ENCODE measurements at places on chromosomes 3 and 15.

- no peak for DNase-seq
These were observed 78.0 kb downstream of the ALCAM start for GRCh38 chr3:105444725-105445124.

GRCh38 chr3:153547970-153548369, 385.9 kb downstream of the RAP2B start:
- DNase-seq, result no peak

GRCh38 chr3:5205165-5205941, 17.8 kb downstream of the EDEM1 start:
- DNase-seq, result no peak

- DNase-seq, result no peak
These were observed 21.0 kb downstream of the LARS2 start for GRCh38 chr3:45409369-45409768.

DNA sequence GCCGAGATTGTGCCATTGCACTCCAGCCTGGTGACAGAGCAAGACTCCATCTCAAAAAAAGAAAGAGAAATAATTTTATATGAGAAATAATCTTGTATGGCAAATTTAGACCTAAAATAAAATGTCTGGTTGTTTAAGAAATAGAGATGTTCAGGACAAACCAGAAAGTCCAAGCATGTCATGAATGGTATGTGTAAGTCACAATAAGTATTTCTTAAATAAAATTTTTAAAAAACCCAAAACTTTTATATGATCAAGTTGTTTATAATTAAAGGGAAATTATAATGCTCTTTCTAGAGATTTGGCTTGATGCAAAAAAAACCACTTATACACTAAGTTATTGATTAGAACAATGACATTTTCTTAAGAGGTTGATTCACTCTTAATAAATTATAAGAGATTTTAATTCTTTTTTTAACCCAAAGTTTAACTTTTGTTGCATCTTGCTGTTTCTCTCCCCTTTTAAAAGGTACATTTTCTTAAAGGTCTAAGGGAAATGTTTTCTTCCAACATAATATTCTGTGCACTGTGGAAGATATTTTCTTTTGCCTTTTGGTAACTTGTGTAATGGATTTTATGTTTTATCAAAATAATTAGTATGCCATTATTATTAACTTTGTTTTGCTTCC, 105.7 kb downstream of the RTP4 start:
- DNase-seq, result no peak

GRCh38 chr15:48447058-48447457, 115.8 kb downstream of the DUT start:
- no peak for DNase-seq

All from NCI-H1417 treated with DMSO at 0.1 percent for 48 hours (cell line).